ENCODE measurements at places on chromosomes 2 and 18.

DNA sequence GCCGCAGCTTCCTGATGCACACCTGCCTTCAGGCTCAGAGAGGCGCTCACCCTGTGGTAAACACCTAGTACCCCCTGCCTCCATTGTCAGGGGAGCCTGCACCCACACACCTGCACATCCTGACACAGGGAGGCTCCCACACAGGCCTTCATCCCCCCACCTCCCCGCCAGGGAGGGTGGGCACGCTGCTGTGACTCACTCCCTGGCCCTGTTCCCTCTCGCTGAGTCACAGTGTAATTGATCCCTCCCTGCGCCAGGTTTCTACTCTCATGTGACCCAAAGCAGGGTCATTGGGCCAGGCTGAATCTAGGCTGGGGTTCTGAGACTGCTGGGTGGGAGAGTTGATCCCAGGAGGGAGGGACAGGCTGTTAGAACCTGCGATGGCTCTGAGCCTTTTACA is 8.5 kb upstream of the CELF4 start:
- peak; percentile 20 for DNase-seq

DNA sequence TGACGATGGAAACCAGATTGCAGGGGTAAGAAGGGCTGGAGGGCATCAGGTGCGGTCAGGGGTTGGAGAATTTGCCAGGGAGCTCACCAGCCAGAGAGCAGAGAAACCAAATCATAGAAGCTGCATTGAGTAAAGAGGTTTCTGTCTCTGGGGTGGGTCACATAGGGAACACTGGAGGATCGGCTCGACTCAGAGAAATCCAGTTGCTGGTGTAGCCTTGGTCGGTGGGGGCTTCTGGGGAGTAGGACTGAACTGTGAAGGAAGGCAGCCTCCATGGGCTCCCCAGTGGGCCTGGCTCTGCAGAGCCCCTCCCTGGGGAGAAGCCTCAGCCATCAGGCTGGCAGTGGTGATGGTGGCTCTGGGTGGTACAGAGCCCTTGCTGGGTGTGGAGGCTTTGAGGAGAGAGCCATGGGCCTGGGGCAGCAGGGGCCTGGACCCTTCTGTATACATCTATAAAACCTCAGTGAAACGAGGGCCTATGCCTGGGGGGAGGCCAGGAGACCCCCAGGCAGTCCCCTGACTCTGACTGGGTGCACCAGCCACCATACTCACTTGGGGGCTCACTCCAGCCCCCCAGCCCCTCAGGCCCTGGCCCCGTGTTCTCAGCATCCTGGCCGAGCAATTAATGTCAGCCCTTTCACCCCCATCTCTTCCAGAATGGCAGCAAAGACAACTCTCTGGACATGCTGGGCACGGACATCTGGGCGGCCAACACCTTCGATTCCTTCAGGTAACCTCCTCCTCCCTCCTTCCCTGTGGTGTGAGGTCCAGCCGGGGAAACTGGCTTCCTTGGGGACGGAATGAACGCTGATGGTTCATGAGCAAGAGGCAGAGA is 124.5 kb downstream of the CTIF start:
- DNase-seq, result no peak

DNA sequence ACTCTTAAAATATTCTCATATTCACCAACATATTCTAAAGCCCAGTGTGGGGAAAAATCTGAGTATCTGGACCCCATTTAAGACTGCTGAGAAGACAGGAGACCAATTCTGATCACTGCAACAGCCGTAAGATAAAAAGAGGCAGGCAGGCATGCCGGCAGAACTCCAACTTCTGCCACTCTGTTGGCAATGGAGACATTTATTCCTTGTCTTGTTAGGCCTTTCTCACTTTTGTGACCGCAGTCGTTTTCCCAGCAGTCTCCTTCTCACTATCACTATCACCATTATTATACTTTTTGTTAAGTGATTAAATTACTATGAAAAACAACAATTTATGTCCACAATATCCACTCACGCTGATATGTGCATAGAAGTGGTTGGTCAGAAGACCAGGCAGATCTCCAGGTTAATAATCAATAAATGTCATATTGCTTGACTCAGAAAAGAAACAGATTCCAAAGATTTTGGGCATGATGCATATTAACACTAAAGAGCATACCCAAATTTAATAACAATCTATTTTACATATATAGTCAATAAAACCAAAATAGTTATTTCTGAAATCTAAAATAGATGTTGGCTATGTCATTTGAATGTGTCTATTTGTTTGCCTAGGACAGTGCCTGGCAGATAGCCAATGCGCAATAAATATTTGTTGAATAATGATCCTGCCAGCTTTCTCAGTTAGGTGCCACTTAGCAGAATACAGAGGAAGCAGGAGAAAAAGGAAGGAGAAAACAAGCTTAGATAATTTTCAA is 38.2 kb downstream of the SESTD1 start:
- peak; percentile 78 for DNase-seq

- DNase-seq, result no peak
These were observed 113.9 kb downstream of the CCDC85A start for GRCh38 chr2:56297671-56298070.

- DNase-seq, result no peak
These were observed 41.0 kb upstream of the ASAP2 start for GRCh38 chr2:9165625-9166024.
